ENCODE measurements at places on chromosomes 11 and 22.

DNA sequence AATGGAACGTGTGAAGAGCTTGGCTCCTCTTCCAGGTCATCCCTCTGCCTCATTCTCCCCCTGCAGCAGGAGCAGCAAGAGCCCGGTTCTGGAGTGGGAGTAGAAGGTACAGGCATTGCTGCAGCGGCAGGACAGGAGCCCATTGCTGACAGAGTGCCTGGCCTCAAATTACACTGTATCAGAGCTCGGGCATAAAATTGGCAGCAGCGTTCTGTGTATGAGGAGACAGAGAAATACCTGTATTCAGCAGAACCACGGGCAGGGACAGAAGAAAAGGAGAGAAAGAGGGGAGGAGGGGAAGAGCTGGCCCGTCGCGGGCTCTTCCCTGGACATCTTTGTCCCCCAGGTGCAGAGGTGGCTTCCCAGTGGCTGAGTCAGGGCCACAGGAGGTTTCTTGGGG lies 2.6 kb upstream of the NCF4 start:
- no peak for DNase-seq

GRCh38 chr22:44130076-44130711 lies 50.5 kb upstream of the PARVG start:
- DNase-seq, result no peak

DNA sequence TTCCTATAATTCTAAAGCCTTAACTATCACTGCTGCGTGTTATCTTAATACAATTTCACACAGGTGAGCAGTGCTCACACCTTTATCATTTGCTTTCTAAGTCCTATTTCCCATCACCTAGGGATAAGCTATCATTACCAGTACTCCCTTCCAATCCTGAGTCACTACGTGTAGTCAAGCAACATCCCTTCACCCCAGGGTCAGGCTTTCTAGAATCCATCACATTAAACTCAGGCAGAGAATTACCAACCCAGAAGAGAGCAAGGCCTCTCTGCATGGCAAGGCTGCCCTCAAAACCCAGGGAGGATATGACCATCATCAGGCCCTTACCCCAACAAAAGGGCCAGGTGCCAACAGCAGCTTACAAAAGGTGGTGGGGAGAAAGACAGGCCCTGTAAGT lies 9.8 kb downstream of the PACSIN2 start:
- DNase-seq, result no peak

- no peak for DNase-seq
These were observed 8.2 kb downstream of the CFL1 start for GRCh38 chr11:65849771-65850216.

GRCh38 chr22:31538815-31539214 lies 42.5 kb downstream of the SFI1 start:
- no peak for DNase-seq

- DNase-seq, result no peak
These were observed 105.6 kb upstream of the SYN3 start for GRCh38 chr22:33163815-33164214.

DNA sequence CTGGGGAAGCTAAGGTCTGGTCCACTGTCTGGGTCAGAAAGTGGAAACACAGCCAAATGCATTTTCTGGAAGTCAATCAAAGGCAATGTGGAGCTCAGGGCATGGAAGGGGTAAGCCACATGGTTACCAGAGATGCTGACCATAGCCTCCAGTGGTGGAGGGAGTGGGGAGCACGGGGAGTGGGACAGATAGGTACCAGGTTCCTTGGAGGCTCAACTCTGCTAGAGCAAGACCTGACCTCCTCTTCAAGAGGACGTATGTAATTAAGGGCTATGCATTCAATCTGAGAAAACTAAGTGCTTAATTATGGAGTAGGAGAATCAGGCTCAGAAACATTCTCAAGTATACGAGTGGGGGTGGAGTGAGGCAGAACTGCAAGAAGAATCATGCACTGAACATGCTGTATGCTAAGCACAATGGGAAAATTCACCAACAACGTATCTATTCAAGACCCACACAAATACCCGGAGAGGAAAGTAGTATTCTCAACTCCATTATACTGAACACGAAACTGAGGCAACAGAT lies 65.2 kb upstream of the PHOX2A start:
- no peak for DNase-seq

DNA sequence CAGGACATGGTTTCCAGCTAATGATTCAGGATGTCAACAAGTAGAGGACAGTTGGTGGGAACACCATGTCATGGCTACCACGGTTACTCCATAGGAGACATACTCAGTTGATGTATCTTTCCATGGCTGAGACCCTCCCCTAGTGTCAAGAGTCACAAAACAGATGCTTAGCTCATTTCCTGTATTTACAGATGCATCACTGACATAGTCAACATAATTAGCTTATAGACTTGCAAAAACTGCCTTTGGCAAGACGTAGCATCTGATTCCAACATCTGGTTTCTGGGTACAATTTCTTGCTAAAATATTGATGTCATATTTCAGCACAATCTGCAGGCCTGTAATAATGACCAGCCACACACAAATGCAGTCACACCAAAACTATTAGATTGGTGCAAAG lies 550.3 kb downstream of the FAM181B start:
- no peak for DNase-seq

- no peak for DNase-seq
These were observed 1058.2 kb downstream of the LRRC4C start for GRCh38 chr11:40401132-40401853.

- DNase-seq, result no peak
These were observed 67.9 kb downstream of the DCUN1D5 start for GRCh38 chr11:103024086-103024485.

DNA sequence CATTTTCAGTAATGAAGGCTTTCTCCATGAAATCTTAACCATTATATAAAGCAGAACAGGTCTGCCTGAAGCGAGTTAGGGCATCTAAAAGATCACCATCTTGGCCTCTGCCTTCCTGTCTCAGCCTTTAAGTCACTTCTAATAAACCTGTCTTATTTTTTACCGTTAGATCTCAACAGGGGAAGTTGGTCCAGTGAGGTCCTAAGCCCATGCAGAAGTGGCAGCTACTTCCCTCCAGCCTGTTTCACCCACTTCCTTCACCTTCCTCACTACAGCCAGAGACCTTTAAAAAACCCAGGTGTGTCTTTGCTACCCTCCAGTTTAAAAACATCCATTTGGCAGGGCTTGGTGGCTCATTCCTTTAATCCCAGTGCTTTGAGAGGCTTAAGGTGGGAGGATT lies 14.1 kb upstream of the LIPT2 start:
- no peak for DNase-seq

DNA sequence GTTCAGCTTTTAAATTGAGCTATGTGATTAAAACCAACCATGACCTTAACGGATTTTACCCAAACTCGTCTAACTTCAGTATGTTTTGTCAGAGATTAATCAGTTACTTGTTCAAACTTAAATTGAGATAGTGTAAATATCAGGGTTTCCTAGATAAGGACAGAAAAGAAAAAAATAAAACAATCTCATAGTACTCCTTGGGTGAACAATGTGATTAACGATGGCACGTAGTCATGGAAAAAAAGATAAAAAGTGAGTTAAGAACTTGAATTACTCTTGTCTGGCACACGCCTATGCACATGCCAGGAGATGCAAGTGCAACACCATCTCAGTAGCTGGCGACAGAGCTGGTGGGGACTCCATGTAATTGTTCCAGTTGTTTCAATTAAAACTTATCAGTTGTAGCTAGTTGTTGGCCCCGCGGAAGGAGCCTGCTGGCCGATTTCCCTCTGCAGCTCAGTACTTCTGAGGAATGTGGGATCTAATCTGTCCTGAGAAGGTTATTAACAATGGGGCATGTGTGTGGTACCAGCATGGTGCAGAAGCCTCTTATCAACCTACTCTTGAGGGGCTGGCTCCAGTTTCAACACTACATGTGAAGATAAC lies 3.0 kb downstream of the RASSF10 start:
- DNase-seq, result no peak

DNA sequence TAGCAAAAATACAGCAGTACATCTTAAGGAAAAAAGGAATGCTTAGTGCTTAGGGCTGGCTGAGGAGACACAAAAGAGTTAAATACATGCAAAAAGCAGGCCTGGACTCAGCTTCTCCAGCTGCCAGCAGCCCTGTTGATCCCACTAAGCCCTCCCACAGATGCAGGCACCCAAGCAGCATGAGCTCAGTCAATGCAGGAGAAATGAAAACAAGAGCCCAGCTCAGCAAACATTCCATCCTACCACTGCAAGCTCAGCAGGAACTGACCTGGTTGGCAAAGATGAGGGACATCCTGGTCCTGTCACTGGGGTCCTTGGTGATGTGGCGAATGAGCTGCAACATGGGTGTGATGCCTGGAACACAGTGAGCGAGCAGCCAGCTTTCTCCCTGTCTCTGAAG lies 5.8 kb downstream of the CYB5R2 start:
- DNase-seq, result no peak

DNA sequence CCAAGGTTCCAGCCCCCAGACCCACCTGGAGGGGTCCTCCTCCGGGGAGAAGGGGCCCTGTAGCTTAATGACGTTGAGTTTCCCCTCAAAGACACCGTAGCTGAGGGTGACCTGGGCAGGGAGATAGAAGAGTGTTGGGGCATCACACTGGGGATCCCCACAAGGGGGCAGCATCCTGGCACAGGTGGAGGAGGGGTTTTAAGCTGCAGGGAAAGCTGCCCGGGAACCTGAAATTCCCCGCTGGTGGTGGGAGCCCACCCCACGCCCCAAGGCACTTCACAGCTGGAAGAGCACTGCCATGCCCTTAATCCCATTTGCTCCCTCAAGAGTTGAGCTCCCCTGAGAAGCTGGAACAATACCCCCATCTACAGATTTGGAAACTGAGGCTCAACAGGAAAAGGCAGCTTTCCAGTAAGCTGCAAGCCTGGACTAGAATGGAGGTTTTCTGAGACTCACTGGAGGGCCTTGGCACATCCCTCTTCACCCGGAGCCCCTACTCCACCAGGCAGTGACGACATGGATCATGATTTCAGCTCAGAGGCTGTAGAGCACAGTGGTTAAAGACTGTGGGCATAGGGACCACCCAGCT lies 13.7 kb downstream of the MFNG start:
- DNase-seq, result peak; percentile 24

- DNase-seq, result no peak
These were observed 39.9 kb downstream of the BMAL1 start for GRCh38 chr11:13317293-13318080.

DNA sequence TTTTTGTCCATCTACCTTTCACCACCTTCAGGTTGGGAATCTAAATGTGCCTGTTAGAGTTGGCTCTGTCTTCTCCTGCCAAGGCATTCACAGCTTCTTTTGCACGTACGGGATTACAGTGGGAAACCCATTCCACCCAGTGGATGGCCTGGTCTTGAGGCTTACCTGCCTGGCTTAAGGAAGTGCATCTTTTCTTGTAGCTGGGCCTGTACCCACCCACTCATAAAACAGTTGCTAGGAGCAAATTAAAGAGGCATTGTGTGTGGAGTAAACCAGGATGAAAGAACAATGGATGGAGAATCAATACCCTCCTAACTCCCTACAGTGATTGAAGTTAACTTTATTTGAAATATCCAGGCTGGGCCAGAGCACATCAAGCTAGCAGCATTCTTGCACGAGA lies 71.6 kb downstream of the TEAD1 start:
- no peak for DNase-seq

- DNase-seq, result no peak
These were observed 51.4 kb upstream of the SHISAL1 start for GRCh38 chr22:44363980-44364750.

DNA sequence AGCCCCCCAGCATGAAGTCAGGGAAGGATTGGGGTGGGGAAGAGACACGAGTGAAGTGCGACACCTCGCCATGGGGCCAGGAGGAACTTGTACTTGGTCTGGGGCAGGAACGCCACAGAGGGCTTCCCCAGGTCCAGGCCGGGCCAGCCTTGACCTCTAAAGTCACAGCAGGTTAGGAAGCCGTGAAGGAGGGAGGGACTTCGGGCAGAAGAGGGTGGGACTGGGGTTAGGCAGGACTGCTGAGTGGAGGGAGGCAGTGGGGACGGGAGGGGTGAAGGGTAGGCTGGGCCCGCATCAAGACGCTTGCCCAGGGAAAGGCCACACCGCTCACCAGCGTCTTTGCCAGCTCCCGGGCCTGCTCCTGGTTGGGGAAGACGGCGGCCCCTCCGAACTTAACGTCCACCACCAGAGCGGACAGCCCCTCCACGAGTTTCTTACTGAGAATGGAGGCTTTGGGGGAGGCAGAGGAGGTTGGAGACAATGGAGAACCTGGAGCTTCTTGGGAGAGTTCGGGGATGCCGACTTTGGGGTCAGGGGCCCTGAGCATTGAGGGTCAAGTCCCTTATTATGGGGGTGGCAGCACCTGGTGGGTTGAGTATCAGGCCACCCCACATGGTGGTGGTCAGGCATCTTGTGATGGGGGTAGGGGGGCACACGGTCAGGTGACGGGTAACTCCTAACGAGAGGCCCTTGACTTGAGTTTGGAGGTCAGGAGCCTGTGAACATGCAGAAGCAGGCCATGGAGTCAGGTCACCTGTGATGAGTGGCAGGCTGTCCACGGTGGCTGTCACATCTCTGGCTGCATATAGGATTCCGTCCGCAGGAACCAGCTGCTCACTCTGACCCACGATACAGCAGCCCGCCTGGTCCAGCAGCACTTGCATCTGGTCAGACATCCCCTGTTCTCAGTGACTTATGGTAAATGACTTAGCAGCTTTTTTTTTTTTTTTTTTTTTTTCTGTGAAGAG lies 1.7 kb upstream of the SCO2 start:
- no peak for DNase-seq

DNA sequence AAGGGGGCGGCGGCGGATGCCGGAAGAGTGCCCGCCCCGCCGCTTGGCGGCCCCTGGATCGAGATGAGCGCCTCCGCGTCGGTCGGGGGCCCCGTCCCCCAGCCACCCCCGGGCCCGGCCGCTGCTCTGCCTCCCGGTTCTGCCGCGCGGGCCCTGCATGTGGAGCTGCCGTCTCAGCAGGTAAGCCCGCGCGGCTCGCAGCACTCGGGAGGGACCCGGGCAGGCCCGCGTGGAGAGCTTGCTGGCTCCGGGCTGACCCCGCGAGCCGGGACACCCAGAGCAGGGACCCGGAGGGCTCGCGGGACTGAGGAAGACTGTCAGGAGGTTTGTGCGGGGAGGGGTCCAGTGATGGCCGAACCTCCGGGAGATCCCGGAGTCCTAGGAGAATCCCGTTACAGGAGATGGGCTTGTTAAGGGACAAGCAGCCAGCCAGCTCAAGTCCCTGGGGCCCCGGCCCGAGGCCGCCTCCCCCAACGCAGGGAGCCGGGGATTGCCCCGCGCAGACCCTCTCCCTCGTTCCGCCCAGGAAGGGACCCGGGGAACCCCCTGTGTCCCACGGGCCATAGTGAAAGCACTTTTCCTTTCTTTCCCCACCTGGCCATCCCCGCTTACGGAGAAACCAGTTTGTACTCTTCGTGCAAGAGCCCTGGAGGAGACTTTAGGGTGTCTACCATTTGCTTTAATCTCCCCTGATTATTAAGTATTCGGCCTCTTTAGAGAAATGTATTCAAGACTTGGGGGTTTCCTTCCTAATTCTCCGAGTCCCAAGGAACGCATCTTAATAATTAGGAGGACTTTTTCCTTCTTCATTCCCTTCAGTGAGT lies 547 bp downstream of the UVRAG start:
- peak; percentile 29 for DNase-seq
